ENCODE measurements at places on chromosomes 6 and 20.

DNA sequence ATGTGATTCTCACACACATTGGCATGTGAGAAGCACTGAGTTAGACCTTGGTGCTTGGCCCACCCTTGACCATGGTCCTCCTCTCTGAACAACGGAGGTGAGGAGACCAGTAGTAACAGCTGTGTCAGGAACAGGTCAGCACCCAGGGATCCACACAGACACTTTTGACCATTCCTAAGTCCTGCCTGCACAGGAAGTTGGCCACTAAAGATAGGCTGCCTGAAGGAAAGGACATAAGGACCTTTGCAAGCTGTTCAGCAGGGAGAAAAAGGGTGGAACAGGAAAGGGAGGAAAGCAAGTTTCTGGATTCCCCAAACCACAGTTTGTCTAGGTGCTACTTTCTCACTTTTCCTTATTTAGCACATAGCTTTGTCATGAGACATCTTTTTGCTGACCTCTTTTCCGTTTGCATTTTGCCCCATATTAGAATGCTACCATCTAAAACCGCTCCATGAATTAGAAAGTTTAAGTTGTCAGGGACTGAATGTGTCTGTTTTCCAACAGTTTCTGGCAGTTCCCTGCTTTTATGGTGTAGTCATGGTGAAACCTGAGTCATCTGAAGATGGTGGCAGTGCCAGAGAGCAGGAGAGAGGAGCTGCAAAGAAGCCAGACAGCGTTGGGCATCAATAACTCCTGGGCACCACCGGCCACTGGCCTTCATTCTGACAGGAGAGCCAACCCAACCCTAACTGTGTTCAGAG is 1.1 kb upstream of the CD109 start:
- DNase-seq, result peak; percentile 57

DNA sequence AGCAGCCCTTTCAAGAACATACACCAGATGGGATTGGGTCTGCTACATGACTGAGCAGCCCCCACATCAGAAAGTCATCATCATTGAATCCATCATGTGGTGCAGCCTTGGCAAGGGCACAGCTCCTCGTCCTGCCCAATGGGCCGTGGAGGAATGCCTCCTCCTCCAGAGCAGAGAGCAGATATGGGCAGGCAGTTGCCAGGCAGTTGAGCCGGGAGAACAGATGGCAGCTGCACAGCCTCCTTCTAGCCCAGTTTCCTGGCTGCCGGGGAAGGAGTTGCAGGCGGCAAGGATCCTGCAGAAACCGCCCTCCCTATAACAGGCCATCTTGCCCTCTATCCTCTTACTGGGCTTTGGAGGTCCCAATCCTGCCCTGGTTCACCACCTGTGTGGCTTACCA is 11.9 kb upstream of the ZFAND3 start:
- no peak for DNase-seq

- DNase-seq, result no peak
Measured at GRCh38 chr6:167140589-167141474, 16.9 kb downstream of the GPR31 start.

- DNase-seq, result no peak
Measured at GRCh38 chr6:125679128-125679527, 70.3 kb upstream of the HEY2 start.

DNA sequence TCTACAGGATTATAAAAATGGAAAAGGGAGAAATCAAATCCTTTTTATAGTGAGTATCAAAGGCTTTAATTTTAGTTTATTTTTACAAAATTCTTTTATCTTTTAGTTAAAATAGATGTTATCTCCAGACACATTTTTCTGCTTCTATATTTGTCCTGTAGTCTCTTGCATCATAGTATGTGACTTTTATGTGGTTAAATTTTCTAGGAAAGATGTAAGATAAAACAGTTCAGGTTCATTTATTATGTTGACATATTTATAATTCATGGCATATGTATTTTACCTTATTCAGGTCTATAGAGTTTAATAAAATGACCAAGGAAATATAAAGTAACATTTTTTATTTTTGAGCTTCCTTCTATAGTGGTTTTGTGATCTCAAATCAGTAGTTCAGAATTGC is 52.7 kb upstream of the PRL start:
- DNase-seq, result no peak

DNA sequence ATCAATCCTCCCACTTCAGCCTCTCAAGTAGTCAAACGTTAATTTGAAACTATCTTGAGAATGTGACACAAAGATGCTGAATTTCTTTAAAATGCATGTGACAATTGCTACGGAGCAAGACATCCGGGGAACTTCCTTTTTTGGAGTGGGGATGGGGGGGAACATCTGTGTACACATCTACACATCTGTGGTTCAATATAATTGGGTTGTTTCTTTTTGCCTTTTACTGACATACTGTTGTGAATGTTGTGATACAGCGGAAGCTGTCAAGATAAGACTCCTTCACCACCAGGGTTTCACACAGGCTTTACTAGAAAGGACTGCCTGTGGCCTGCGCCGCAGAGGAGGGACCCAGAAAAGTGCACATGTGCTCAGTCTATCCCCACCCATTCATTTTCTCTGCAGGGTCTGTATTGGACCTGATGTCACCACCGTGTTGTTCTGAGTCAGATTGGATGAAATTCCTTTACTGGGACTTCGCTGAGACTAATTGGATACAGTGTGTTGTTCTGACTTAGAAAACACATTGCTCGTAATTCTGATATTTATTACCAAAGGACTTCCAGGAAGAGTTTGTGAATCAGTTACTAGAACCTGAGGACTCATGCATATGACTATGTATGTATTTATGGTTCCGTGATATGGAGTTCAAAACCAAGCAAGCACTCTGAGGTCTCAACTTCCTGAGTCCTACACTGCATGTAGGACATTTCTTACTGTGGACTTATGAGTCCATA is 98.7 kb upstream of the SGK1 start:
- no peak for DNase-seq

GRCh38 chr6:158060455-158061360 is 79.0 kb downstream of the SYNJ2 start:
- no peak for DNase-seq

- DNase-seq, result no peak
Measured at GRCh38 chr6:74409447-74409846, 713.4 kb downstream of the CD109 start.

All from activated T-cell treated with anti-CD3 and anti-CD28 coated beads, Interleukin-2, amount 50 U/mL, for 24 hours (primary cell).